ENCODE measurements at places on chromosomes 3 and 15.

DNA sequence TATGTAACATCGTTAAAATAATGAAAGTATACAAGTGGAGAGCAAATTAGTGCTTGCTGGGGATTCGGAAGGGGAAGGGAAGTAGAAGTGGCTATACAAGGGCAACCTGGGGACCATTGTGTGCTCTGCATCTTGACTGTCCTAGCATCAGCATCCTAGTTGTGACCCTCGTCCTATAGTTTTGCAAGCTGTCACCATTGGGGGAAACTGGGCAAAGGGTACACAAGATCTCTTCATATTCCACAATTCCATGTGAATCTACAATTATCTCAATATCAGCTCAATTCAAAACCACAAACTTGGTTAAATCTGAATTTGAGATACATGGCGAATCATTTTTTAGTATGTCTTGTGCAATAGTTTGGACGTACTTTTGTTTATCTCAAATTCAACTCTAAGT lies 30.9 kb downstream of the WNT7A start:
- no peak for DNase-seq

GRCh38 chr15:90287101-90287500 lies 21.6 kb downstream of the NGRN start:
- DNase-seq = no peak

- no peak for DNase-seq
Measured at GRCh38 chr3:73419942-73420341, 204.8 kb downstream of the PDZRN3 start.

- peak; percentile 78 for DNase-seq
Measured at GRCh38 chr15:72155635-72156616, 37.7 kb downstream of the SENP8 start.

- DNase-seq = no peak
Measured at GRCh38 chr15:59157840-59158700, 48.6 kb upstream of the LDHAL6B start.

- peak; percentile 93 for DNase-seq
Measured at GRCh38 chr3:50245831-50246516, 10.0 kb downstream of the GNAI2 start.

DNA sequence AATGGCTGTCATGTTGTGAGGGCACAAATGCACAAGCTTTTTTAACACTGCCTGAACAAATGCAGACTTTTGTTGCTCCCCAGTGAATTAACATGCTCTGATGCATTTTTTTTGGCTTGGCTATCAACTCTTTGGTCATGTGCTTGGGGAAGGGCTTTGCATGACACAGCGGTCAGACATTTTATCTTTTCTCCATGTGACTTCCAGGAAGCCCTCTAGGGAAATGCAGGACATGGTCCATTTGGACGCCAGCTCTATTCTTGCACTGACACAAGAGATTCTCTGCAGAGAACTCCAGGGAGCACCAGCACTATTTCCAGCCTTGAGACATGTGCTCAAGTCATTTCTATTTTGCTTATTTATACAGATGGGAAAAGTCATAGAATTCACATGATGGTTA lies 46.2 kb downstream of the NEK11 start:
- no peak for DNase-seq

DNA sequence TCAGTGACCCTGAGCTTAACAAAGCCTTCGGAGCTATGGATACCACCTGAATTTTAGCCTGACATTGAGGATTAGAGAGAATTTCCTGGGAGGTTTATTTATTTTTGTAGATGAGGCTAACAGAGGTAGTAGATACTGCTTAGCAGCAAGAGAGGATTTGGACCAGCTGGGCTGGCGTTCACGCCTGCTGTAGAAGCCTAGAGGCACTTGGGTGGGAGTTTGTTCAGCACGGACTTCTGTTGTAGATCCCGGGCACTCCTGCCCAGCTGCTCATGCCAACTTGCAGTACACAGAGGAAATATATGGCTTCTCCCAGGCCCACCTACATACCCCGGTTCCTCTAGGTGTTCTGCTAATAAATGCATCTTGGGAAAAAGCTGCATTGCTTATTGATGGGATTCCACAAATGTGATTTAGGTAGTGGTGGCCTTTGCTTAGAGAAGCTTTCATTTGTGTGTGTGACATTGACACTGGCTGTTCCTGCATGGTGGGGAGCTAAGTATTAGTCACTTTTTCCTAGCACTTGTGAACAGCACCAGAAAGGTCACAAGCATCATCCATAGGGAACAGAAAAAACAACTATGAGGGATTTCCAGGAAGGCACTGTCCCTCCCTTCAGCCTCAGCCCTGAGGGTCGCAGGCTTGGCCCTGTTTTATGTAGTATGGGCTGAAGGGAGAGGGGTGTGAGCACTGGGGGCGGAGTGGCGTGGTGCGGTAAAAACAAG lies 324.8 kb upstream of the LRRFIP2 start:
- no peak for DNase-seq

Data from CD4-positive, alpha-beta T cell treated with Interleukin-17A for 1 hour (primary cell).